ENCODE measurements at places on chromosomes 3 and 15.
A peak's percentile ranks its signal among the peaks of the same experiment; 100 is the strongest.

DNA sequence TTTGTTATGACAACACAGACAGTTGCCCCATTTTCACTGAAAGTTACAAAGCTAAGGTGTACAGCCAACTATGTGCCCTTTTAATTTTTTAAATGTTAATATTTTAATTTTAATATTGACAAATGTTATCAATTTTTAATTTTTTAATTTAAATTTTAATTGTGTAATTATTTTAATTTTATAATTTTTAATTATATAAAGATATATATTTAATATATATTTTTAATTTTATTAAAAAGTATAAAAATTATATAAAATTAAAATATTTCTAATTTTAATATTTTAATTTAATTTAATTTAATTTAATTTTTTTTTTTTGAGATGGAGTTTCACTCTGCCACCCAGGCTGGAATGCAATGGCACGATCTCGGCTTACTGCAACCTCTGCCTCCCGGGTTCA is 52.1 kb upstream of the ATP11B start:
- DNase-seq: no peak

DNA sequence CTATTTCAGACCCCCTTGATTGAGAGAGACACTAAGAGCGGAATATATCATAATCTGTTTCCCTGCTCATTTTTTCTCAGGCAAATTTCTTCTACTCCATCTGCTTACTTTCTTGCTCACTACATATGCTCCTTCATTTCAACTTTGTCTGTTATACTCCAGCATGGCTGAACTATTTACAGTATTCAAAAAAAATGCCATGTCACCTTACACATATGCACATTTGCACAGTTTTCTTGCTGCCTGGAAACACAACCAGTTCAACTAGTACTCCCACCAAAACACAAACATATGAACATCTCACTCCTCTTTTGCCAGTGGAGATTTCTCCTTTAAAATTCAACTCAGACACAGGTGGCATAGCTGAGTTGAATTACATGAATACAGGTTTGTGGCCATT is 1142.1 kb upstream of the CADM2 start:
- no peak for DNase-seq

GRCh38 chr3:100891827-100892226 is 101.4 kb downstream of the ABI3BP start:
- DNase-seq: no peak

DNA sequence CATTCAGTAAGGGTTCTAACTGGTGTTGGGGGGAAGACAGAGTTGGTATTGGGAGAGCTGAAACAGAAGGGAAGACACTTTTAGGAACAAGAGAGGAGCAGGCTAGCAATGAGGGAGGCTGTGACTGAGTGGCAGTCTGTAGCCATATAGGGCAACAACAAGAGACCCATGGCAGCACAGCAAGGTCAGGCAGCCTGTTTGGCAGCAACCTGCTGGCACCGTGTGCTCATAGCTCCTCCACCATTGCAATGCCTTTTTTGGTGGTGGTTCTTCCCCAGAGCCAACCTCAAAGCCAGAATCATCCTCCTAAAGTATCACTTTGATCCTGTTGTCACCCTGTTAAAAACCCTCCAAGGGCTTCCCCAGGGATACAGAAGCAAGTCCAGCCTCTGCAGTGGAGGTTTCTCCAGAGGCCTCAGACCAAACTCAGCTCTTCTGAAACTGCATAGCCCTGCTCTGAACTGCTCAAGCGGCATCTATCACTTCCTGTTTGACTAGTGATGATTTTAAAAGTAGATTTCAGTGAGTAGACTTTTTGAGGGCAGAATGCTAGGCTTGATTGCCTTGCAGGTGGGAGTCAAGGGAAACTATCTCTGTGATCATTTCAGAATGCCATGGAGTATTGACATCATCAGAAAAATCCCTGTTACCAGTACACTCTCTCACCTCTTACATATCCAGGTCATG is 176.9 kb downstream of the STAC start:
- DNase-seq: no peak

DNA sequence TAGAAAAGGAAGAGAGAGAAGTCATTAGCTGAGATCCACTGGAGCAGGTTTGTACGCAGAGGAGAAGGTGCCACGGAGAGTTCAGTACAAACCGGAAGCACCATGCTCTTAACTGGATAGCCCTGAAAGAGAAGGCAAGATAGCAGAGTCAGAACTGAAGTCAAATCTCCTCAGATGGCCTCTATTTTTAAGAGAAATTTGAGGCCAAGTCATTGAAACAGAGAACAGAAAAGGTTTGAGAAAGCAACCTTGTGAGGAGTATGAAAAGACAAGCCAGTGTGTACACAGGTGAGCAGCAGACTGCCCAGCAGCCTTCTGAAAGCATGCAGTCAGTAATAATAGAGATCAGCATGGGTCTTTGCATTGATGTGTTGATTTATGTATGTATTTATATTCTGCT is 66.1 kb upstream of the SPRED1 start:
- DNase-seq: peak; percentile 77

DNA sequence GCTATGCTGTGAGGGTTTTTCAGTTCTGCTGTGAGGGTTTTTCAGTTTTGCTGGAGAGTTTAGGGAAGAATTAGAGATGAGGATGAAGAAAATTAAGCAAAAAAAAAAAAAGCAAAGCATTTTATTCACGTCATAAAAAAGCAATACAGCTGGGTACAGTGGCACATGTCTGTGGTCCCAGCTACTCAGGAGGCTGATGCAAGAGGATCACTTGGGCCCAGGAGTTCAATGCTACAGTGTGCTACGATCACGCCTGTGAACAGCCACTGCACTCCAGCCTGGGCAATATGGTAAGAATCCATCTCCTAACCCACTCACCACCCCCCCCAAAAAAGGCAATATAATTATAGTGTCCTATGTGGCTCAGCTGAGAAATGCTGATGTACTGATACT is 162.7 kb downstream of the MAGI1 start:
- no peak for DNase-seq

- DNase-seq: no peak
These were observed 38.4 kb downstream of the CCDC33 start for GRCh38 chr15:74274470-74275038.

GRCh38 chr3:162302983-162303624 is 806.5 kb downstream of the OTOL1 start:
- DNase-seq: no peak

GRCh38 chr15:72972362-72972761 is 79.9 kb upstream of the NEO1 start:
- DNase-seq: no peak

DNA sequence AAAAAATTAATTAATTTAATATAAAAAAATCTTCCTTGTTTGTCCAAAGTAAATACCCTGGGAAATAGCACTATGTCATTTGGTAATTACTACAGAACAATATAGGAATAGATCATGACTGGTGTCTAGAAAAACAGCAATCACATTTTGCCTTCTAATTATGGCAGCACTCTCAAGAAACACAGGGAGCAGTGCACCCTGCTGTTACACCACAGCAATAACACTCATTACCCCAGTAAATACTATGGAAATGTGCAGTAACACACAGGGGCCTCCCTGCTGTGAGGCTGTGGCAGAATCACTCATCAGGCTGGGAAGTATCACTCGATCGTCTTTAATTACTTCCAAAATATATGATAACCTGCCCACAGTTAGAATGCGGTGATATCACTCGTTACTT is 646.0 kb downstream of the TUSC7 start:
- DNase-seq: peak; percentile 48

Measured in NCI-H2227 treated with DMSO at 0.1 percent for 48 hours (cell line).